ENCODE measurements at places on chromosomes 2 and 18.

- no peak for DNase-seq
Measured at GRCh38 chr18:7165846-7166393, 48.3 kb upstream of the LAMA1 start.

- no peak for DNase-seq
Measured at GRCh38 chr2:137737559-137737958, 226.7 kb upstream of the HNMT start.

DNA sequence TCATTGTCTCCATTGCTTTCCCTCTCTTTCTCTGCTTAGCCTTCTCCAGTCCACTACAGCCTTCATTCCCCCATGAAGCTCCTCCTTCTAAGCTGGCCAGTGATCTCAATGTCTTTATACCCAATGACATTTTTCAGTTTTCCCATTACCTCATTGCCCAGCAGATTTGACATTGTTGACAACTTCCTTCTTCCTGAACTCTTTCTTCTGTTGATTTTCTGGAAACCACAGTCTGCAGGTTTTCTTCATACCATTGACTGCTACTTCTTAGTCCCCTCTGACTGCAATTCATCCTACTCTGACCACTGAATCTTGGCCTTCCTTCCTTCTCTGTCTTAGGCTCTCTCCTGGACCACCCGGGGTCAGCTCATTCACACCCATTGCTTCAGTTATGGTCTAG, 22.9 kb upstream of the SPP2 start:
- DNase-seq, result no peak

- no peak for DNase-seq
Measured at GRCh38 chr2:123953846-123954245, 71.2 kb upstream of the CNTNAP5 start.

- DNase-seq, result no peak
Measured at GRCh38 chr18:7325126-7325430, 94.2 kb downstream of the LRRC30 start.

- DNase-seq, result no peak
Measured at GRCh38 chr2:57886161-57886786, 160.3 kb upstream of the VRK2 start.

DNA sequence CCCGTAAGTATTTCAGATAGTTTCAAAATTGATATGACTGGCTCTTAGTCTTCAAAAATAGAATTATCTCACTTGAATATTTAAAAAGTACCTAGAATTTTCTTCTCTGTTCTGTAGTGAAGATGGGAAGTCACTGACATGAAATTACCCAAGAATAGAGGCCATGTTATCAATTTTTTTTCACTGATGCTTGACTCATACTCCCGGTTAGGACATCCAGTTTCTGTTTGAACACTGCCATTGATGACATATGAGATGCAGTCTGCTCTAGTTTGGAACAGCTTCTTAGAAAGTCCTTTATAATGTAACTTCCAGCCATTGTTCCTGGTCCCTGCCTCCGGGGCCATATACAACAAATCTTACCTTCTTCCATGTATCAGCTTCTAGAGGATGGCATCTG, 26.0 kb downstream of the MAP3K20 start:
- no peak for DNase-seq

DNA sequence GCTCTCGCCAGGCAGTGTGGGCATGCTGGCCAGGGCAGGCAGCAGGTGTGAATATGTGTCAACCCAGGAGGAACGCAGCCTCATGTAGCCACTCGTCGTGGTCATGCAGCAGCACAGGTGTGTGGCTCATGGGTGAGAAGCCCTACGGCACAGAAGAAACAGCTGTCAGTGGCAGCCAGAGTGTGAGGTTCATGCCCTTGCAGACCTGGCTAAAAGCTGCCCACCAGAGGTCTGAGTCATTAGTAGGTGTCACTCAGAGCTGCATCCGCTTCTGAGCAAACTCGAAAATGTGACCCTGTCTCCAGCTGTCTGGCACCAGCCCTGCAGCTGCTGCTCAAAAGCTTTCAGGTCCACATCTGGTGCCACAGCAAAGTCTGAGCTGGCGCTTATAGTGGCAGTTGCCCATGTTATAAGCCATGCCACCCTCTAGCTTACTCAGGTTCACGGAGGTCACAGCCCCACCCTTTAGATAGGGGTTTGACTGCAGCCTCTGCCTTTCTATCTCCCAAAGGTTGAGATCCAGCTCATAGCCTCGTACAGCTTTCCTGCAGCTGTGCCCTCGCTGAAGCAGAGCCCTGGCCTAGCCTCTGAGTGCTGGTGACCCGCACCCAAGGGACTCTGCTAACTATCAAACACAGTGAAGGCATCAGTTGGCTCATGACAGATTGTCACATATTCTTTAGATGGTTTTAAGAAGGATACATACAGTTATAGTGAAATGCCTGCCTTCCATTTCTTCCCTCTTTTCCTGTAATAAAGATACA, 195.0 kb downstream of the CCDC102B start:
- DNase-seq, result no peak

- DNase-seq, result no peak
Measured at GRCh38 chr18:42365591-42365990, 410.6 kb downstream of the PIK3C3 start.

DNA sequence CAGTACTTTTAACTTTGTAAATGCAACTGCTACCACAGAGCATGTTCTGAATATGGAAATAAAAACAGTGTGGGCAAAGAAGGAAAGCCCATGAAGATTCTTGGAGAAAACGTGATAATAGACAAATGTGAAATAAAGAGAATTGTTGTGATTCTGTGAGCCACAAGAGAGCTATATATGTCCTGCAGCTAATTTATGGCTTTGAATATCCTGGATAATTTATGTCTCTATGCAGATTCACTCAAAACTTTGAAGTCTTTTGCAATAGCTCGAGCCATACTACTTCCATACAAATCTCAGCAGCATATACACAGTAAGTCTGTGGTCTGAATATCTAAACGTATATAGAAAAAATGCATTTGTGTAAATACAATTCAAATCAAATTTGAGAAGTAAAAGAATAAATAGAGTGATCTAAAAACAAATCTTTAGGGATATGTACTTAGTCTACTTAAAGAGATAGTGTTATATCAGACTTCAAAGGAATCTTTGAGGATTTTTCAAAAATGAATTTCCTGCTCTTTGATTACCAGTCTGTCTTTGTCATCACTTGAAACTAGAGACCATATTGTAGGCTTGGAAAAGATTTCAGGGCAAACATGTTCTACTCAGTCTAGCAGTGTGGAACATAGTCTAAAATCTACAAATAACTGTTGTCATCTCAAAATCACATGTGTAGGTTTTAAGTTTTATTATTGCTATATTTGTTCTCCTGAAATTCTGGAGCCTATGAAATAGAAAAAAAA, 107.1 kb downstream of the CSRNP3 start:
- no peak for DNase-seq

- no peak for DNase-seq
Measured at GRCh38 chr2:21276163-21276562, 152.4 kb downstream of the TDRD15 start.

DNA sequence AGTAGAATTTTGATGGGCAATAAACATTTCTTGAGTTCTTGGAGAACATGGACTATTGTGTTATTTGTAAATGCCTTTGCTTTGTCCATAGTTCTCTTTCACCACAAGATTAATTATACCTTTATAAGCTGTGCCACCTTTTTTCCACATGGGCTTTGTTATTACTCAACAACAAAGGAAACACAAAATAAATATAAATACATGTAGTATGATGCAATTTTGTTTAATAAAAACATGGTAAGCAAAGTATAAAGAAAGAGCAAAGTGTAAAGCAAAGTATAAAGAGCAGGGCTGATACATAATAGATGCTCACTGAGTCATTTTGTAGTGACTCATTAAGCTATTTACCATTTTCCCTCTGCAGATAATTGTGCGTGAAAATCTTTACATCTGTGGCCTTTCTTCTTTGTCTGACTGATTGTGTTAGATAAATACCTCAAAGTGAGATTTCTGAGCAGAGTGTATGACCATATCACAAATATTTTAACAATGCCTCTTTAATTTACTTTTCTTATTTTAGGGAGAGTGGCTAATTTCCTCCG, 80.9 kb downstream of the CERS6 start:
- DNase-seq, result no peak

DNA sequence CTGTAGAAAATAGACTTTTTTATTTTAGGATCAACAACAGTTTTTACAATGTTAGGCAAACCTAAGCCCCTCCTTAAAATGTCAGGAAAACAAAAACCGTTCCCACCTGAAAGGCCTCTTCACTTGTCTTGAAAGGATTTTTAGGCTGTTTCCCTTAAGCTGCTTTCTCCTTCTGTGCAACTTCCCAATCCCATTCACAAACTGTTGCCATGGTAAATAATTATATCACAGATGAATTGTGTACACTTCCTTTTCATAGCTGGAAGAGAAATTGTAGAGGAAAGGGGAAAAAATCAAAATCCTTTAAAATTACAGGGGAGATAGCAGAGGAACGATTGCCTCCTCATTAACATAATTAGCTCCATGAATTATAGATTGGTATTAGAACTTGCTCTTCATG, 1488.0 kb upstream of the CELF4 start:
- DNase-seq, result no peak

DNA sequence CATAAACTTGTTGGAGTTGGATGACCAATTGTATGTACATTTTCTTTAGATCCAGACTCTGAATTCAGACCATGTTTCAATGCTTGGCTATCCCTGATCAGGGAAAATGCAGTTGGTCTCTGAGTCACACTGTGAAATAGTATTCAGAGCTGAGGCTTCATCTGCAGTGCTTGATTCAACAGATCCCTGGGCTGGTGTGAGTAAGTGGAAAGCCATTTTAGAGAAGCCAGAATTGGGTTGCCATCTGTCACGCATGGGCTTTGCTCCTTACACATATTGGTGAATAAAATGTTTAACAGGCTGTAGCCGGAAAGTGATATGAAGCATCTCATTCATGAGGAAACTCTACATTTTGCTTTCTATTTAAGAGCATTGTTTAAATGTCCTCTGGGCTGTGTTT, 50.0 kb upstream of the ACYP2 start:
- no peak for DNase-seq
